ENCODE measurements at places on chromosomes 7 and 10.

GRCh38 chr10:82887488-82887887 lies 1012.5 kb downstream of the NRG3 start:
- DNase-seq = no peak

- DNase-seq = no peak
These were observed 120.1 kb downstream of the C10orf105 start for GRCh38 chr10:71599518-71599917.

DNA sequence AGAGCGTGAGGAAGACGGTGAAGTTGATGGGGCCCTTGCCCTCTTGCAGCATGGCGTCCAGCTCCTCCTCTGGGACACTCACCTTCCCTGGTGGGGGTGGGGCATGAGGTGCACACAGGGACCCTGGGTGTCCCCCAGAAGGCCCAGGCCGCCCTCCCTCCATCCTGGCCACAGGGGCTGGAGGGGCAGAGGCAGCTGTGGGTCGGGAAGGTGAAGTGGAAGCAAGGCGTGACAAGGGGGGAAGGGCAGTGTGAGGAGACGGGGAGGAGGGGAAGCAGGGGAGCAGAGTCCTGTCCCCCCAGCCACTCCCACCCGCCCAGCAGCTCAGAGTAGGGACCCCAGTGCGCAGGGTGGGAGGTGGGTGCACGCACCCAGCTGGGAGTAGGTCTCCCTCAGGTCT lies 791 bp downstream of the MYL7 start:
- DNase-seq = no peak

DNA sequence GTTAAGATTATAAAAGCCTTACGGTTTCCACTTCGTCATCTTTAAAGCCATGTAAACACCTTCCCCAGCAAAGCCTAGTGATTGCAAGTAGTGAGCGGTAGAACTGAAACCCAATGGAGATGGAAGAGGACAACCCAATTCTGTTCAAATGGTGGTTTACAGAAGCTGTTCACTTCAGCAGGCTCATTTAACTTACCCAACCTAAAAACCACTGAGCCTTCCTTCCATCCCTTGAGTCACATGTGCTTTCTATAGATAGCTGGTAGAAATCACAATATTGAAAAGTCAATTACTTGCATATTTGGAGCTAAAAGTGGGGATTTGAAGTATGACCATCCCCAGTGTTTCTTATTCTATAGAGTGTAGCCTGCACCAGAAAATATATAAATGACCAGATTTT lies 667.7 kb downstream of the SUGCT start:
- no peak for DNase-seq

GRCh38 chr7:23570592-23571200 lies 26.5 kb upstream of the CCDC126 start:
- peak; percentile 21 for DNase-seq

GRCh38 chr10:46544989-46545791 lies 11.3 kb downstream of the GPRIN2 start:
- DNase-seq = no peak

GRCh38 chr7:157692460-157693011 lies 355.7 kb downstream of the DNAJB6 start:
- DNase-seq = no peak

GRCh38 chr7:157670490-157671357 lies 333.9 kb downstream of the DNAJB6 start:
- DNase-seq = no peak

DNA sequence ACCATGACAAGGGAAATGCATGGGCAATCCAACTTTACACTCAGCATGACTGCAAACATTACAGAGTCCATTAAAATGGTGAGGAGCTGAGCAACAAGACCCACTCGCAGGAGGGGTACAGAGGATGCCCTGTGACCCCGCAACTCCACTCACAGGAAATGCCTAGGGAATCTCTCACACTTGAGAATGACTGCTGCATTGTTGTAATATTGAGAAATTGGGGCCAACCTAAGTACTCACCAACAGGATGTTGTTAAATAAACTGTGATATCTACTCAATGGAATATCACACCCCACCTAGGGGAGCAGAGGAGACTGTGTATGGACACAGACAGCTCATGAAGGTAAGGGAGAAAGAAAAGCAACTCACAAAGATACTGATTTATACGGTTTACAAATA lies 53.4 kb upstream of the CAMK2B start:
- no peak for DNase-seq

DNA sequence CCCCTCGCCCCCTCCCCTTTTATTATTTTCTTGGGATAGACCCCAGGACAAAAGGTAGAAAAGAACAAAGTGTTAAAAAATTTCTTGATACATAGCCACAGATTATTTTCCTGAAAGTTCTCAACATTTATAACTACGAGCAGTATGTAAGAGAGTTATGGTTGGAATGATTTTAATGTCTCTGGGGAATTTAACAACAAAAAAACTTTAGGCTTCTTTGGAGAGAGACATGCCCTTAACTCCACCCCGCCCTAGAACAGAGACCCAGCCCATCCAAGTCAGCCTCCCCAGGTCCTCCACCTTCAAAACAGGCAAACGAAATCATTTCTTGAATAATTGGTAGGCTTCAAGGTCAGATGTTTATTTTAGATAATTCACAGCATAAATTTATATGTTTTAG lies 97.1 kb downstream of the TCF7L2 start:
- DNase-seq = no peak

DNA sequence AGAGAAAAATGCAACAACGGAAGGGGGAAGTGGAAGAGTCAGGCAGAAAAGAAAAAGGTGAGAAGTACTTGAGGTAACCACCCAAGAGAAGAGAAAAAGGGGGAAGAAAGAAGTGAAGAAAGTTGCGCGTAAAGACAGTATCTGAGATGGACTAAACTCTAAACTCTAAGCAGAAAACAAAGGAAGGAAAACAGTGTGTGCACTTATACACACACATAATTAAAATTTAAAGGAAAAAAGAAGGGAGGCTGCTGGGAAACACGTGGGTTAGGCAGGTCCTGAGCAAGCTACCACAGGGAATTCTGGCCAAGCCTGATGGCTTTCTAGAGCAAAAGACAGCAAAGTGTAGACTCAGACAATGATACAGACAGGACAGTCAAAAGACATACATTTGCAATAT lies 78.0 kb downstream of the UBE2H start:
- no peak for DNase-seq

DNA sequence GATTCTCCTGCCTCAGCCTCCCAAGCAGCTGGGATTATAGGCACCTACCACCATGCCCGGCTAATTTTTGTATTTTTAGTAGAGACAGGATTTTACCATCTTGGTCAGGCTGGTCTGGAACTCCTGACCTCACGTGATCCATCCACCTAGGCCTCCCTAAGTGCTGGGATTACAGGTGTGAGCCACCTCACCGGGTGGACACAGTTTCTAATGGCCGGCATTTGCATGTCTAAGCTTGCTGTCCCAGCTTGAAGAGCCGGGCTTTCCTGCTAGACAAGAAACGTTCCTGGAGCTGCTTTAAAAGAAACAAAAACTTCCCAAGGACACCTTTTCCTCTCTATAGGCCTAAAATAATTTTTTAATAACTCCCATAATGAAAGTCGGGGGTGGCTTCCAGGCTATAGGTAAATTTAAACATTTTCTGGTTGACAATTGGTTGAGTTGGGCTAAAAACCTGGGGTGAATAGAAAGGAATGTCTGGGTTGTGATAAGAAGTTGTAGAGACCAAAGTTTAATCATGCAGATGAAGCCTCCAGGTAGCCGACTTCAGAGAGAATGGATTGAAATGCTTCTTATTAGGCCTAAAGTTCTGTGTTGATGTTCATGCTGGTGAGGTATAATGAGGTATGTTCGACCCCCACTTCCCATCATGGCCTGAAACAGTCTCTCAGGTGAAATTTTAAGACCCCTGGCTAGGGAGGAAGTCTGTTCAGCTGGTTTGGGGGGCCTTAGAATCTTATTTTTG lies 8.8 kb downstream of the ACADSB start:
- no peak for DNase-seq

- no peak for DNase-seq
These were observed 2.7 kb downstream of the GPR146 start for GRCh38 chr7:1046722-1047679.

DNA sequence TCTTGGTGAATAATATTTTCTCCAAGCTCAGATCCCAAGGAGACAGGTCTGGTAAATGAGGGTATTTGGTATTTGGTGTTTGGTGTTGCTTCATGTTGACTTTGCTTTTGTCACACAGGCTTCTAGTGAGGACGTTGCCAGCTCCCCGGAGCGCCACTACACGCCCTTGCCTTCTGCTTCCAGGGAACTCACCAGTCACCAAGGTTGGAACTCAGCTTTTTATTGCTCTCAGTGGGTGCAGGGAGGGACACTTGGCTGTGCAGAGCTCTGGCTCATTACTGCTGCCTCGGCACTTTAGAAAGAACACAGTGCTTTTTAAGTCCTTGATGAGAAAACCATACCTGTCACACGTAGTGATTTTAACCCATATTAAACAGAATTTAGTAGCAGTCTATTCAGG lies 892.9 kb downstream of the LRMDA start:
- DNase-seq = no peak

- no peak for DNase-seq
These were observed 38.8 kb downstream of the EPC1 start for GRCh38 chr10:32308027-32308603.

DNA sequence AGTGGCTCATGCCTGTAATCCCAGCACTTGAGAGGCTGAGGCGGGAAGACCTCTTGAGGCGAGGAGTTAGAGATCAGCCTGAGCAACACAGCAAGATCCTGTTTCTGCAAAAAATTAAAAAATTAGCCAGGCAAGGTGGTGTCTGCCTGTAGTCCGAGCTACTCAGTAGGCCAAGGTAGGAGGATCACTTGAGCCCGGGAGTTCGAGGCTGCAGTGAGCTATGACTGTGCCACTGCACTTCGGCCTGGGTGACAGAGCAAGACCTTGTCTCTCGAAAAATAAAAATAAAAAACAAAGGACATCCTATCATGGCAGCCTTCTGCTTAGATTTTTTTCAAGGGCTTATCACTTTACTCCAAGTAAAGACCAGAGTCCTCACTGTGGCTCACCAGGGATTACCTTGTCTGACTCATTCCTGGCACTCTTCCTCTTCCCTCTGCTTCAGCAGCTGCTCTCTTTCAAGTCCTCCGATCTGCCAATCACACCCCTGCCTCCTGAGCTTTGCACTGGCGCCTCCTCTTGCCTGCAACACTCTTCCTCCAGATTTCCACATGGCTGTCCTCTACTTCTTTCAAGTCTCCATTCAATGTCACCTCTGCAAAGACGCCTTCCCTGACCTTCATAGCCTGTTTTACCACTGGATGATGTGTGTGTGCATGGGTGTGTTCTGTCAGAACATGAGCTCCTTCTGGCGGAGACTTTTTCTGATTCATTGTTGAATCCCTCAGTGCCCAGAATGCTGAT lies 7.7 kb downstream of the PRTFDC1 start:
- no peak for DNase-seq

- DNase-seq = no peak
These were observed 1.0 kb downstream of the NT5C2 start for GRCh38 chr10:103192089-103192450.
